Right atrium auricular region (tissue), 2 donors: ENCODE measurements at places on chromosomes 12 and 14. TPM values are rescaled to one million over a fixed set of nuclear protein-coding genes. Genes with fewer than 3 reads are reported as not detected.

GRCh38 chr12:122022393-122023338 lies 982 bp downstream of the BCL7A start:
- no peak for DNase-seq

GRCh38 chr12:92105676-92106075 lies 40.0 kb downstream of the BTG1 start:
- DNase-seq: no peak

DNA sequence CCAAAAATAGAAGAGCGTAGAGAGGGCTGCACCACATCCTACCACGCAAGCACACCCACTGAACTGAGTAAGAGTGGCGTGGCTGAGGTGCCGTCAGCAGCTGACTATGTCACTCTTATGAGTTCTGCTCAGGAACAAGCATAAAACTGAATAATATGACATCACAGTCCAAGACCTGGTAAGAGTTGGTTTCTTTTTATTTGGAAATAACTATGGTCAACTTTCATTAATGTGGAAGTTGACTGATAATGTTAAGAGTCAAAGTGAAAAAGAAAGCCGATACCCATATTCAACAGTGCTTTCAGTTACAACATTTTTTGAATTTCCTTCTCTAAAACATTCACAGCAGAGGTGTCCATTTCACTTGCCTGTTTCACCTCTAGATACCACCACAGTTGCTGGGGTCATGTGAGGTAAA lies 44.6 kb downstream of the GNS start:
- no peak for DNase-seq

DNA sequence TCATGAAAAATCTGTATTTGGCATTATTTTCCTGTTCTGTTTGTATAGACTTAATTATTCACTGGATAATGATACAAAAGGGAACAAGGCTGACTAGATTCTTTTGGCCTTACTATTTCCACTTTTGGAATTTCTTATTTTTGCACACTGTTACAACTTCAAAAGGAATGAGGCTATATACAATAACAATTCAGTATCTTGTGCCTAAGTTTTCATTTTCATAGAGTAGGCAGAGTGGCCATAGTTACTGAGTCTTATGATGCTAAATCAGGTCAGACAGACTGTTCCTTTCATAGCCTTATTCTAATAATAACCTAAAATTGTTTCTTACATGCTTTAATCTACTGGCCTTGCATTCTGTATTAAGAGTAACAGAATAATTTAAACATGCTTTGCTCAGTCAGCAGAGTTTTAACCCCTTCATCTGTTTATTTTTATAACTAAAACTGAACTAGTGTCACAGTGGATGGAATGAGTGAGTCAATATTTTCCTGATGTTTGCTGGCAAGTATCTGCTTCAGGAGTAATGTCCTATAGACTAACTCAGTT lies 10.5 kb downstream of the TTC8 start:
- DNase-seq: no peak

GRCh38 chr12:88577537-88577936 lies 2.7 kb downstream of the KITLG start:
- DNase-seq: no peak

The NUDT14 gene
- 17.1 TPM for total RNA-seq
